ENCODE measurements at places on chromosomes 3 and 15. TPM values are rescaled to one million over a fixed set of nuclear protein-coding genes. Genes with fewer than 3 reads are reported as not detected.

SPTBN5 gene
- total RNA-seq: 7.1 TPM

ITPKA gene
- 3.2 TPM for total RNA-seq

OR5K2 gene
- not detected for total RNA-seq

GOLGA6D gene
- 0.12 TPM for total RNA-seq

ATP10A gene
- 19.8 TPM for total RNA-seq

TPRA1 gene
- 47.7 TPM for total RNA-seq

HTR3E gene
- total RNA-seq: not detected

RYR3 gene
- total RNA-seq: 2.0 TPM

CCDC39 gene
- not detected for total RNA-seq

TNNC1 gene
- 0.81 TPM for total RNA-seq

PCBP4 gene
- total RNA-seq: 45.1 TPM

All from mucosa of gallbladder (tissue), 1 donor.